Fibroblast of villous mesenchyme (primary cell): ENCODE measurements at places on chromosomes 16 and 17. TPM values are rescaled to one million over a fixed set of nuclear protein-coding genes. Genes with fewer than 3 reads are reported as not detected.

PRAC2 gene
- total RNA-seq = not detected in 2 replicates

MYL11 gene
- not detected in 2 replicates for total RNA-seq

KCTD13 gene
- total RNA-seq = 8.2 and 10.0 TPM in 2 replicates

CSH1 gene
- not detected in 2 replicates for total RNA-seq

CNTD1 gene
- 0.32 TPM in 1 of 2 replicates, not detected in the other for total RNA-seq

MGAT5B gene
- total RNA-seq = 0.32 and 0.43 TPM in 2 replicates

MRPL12 gene
- total RNA-seq = 12.1 and 12.6 TPM in 2 replicates

CLDN7 gene
- total RNA-seq = 2.9 and 5.2 TPM in 2 replicates

C17orf107 gene
- total RNA-seq = 3.5 and 3.9 TPM in 2 replicates

CDC27 gene
- total RNA-seq = 95.0 and 130 TPM in 2 replicates

MEIOC gene
- under 0.01 and 0.43 TPM in 2 replicates for total RNA-seq

PRDM7 gene
- not detected in 2 replicates for total RNA-seq

SDK2 gene
- under 0.01 TPM in 2 replicates for total RNA-seq

CDH5 gene
- total RNA-seq = not detected in 2 replicates

KRT23 gene
- under 0.01 and 1.7 TPM in 2 replicates for total RNA-seq

MYO19 gene
- 50.1 and 52.8 TPM in 2 replicates for total RNA-seq

C17orf100 gene
- total RNA-seq = 0.43 and 0.97 TPM in 2 replicates

CCDC78 gene
- 1.3 and 3.2 TPM in 2 replicates for total RNA-seq

MFAP4 gene
- 17.7 and 28.7 TPM in 2 replicates for total RNA-seq

TEX14 gene
- total RNA-seq = under 0.01 and 0.43 TPM in 2 replicates

C17orf113 gene
- under 0.01 and 0.32 TPM in 2 replicates for total RNA-seq

TP53TG3B gene
- 0.32 TPM in 1 of 2 replicates, not detected in the other for total RNA-seq

TBC1D3D gene
- under 0.01 TPM in 1 of 2 replicates, not detected in the other for total RNA-seq

TP53TG3 gene
- 0.32 TPM in 1 of 2 replicates, not detected in the other for total RNA-seq

KRTAP2-1 gene
- not detected in 2 replicates for total RNA-seq

CSH2 gene
- total RNA-seq = not detected in 2 replicates

SENP3 gene
- 69.9 and 75.1 TPM in 2 replicates for total RNA-seq

TM4SF5 gene
- total RNA-seq = not detected in 2 replicates

STX1B gene
- 2.2 and 2.6 TPM in 2 replicates for total RNA-seq

ACSM2A gene
- not detected in 2 replicates for total RNA-seq

TENT4B gene
- total RNA-seq = 7.1 and 12.5 TPM in 2 replicates

SHISA9 gene
- total RNA-seq = 0.32 TPM in 1 of 2 replicates, not detected in the other

KCNG4 gene
- total RNA-seq = not detected in 2 replicates

MYH4 gene
- total RNA-seq = not detected in 2 replicates

IRX6 gene
- total RNA-seq = not detected in 2 replicates

TBC1D26 gene
- under 0.01 TPM in 1 of 2 replicates, not detected in the other for total RNA-seq

GSG1L gene
- total RNA-seq = not detected in 2 replicates

ACSM5 gene
- under 0.01 TPM in 1 of 2 replicates, not detected in the other for total RNA-seq

KRTAP3-1 gene
- not detected in 2 replicates for total RNA-seq

ZACN gene
- total RNA-seq = not detected in 2 replicates

COL1A1 gene
- total RNA-seq = 2,749 and 5,894 TPM in 2 replicates

UMOD gene
- total RNA-seq = not detected in 2 replicates

TNP2 gene
- not detected in 2 replicates for total RNA-seq

KRTAP4-5 gene
- not detected in 2 replicates for total RNA-seq

TBX2 gene
- 12.5 and 21.3 TPM in 2 replicates for total RNA-seq

CARD14 gene
- total RNA-seq = under 0.01 TPM in 1 of 2 replicates, not detected in the other

NPIPB9 gene
- total RNA-seq = 3.9 TPM in 2 replicates
